ENCODE measurements at places on chromosomes 16 and 17.

GRCh38 chr16:67470359-67470758, 10.6 kb downstream of the ATP6V0D1 start:
- no peak for DNase-seq

- no peak for DNase-seq
Observed at GRCh38 chr17:50634915-50635731, 442 bp downstream of the ABCC3 start.

DNA sequence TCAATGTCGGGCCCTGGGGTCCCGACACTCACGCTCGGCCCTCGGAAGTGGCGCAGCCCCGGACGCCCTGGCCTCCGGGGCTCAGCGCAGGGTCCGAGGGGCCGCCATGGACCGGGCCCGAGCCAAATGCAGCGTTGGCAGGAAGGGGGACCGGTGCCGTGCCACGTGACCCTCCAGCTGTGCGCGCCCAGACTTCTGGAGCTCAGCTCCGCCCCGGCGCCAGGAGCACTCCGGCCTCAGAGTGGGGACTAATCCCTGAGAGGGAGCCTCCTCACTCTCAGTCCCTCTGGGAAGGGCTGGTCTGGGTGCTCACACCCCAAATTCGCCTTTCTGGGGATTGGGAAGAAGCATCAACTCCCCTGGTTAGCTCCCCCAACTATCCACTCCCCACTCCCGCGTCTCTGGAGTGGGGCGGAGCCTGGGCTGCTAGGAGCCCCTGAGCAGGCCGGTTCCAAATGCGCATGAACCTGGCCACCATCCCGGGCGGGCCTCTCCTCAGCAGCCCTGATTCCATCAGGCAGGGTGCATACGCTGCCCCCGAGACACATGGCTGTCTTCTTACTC, at the start of gene B3GNT9:
B3GNT9 (minus strand) TSS at position 166 of the 564 bp plus-strand sequence. CDS start 513 bp downstream, outside the sequence.
- peak; percentile 45 for DNase-seq

DNA sequence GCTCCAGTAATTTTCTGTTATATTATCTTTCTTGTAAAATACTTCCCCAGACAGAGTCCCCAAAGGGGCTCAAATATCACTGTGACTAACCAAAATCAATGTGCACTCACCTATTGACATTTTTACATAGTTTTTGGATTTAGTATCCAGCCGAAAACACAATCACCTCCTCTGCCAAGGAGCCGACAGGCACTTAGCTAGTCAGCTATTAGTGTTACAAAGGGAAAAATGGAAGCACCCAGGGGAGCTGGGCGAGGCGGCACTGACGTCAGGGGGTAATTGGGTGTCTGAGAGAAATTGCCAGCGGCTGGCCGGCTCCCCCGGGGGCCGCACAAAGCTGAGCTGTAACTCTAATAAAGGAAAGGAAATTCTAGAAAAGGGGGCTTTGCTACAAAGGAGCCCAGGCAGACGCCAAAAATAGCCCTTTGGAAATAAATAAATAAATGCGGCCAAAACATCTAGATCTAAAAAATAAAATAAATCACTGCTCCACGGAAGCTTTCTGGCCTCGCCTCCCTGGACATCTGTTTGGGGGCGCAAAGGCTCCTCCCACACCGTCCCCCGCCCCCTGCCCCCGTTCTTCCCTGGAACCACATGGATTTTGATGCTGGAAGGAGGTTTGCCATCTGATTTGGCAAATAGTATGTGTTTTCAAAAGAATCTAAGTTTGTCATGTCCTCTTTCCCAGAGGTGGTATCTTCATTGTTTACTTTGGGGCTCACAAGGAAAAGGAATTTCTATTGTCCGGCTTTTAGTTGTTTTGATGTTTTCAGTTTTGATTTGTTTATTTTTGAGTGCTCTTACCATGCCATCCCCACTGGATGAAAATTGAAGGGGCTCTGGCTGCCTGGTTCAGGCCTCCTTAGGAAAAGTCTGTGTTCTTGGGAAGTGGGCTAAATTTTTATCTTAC, 156.7 kb downstream of the ZNF423 start:
- DNase-seq, result no peak

GRCh38 chr16:48291303-48291702, 44.0 kb upstream of the ABCC11 start:
- no peak for DNase-seq

DNA sequence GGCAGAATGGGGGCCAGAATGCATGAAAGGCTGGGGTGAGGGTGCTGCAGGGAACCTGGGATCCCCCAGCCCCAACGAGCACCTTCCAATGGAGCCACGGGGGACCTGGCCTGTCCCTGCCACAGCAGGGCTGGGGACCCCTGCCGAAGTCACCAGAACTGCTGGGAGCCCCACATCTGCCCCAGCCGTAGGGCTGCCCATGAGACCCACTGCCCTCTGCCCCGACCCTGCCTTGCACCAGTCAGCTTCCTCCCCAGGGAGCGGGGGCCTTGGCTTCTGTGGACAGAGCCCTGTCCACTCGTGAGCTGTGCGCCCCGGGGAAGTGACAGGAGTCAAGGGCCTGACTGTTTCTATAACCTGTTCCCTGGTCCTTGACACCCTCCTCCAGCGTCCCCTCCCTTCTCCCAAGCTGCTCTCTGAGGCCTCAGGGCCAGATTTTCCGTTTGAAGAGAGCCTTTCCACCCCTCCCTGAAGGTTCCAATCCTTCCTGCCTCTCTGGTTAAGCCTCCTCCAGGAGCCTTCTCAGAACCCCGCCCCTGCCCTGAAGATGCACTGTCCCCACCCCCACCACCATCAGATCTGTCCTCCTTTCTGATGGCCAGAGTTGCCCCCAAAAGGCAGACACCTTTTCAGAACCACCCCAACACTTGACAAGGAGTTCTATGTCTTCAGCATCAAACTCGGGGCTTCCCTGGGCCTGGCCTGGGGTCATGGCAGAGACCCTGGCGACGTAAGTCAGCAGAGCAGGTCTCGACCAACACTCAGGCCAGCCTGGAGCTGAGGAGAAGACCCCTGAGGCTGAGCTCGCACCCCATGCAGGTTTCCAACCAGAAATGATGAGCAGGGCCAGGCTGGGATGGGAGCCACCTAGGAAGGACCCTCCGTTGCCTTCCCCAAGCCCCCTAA, 10.7 kb upstream of the PRR29 start:
- DNase-seq, result no peak

DNA sequence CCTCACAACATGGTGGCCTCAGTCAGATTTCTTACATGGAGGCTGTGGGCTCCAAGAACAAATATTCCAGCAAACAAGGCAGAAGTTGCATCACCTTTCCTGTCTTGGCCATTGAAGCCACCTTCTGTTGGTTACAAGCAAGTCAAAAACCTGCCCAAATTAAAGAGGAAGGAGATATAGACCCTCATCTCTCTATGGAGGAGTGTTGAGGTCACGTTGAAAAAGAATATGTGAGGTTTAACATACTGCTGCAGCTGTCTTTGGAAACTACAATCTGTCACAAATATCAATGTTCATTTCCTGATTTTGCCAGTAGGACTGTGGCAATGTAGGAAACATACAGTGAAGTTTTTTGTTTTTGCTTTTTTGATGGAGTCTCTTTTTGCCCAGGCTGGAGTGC, 211.4 kb downstream of the COPRS start:
- no peak for DNase-seq

Data from K562 (cell line).